Lower leg skin (tissue), 4 donors: ENCODE measurements at places on chromosomes 3 and 15.

DNA sequence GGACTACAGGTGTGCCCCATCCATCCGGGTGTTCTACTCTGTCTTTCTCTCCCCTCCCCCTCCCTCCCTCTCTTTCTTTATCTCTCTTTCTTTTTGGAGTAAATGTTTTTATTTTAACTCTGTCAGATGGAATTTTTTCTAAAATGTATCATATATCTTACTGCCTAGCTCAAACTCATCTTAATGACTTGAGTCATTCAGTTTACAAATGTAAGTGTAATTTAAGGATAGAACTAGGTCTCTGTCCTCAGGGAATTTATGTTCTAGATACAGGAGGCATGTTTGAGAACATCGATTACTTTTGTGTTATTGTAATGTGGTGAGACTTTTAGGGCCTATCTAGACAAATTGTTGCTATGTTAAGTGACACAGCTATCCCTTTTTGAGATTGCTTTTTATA is 3.5 kb downstream of the TBC1D23 start:
- DNase-seq, result no peak

DNA sequence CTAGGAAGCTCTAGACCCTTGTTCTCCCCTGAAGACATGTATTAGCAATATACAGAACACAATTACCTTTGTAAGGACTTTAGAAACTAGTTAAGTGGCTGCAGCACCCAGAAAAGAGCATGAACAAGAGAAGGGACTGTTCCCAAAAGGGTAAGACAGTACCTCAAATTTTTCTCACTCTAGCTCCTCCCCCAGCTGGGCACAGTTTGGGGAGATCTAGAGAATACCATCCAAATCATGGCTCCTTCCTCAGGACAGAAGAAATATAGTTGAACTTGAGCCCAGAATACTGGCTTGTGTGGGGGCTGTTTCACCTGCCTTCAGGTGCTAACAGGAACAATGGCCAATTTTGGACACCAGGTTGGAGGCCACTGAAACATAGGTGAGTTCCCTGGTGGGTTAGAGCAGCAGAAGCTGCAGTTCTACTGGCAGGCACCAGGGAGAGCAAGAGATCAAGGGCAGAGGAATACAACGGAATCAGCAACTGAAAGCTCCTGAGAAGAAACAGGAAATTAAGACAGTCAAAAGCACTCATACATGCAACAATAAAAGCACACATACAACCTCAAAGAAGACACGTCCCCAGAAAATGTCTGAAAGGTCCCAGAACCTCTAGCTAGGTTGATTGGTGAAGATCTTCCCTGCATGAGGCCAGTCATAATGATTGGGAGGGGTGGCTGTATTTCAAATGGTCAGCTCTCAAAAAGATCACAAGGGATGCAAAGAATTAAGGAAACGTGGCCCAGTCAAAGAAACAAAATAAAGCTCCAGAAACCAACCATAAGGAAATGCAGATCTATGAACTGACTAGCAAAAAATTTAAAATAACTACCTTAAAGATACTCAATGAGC is 104.9 kb upstream of the ASB14 start:
- no peak for DNase-seq

DNA sequence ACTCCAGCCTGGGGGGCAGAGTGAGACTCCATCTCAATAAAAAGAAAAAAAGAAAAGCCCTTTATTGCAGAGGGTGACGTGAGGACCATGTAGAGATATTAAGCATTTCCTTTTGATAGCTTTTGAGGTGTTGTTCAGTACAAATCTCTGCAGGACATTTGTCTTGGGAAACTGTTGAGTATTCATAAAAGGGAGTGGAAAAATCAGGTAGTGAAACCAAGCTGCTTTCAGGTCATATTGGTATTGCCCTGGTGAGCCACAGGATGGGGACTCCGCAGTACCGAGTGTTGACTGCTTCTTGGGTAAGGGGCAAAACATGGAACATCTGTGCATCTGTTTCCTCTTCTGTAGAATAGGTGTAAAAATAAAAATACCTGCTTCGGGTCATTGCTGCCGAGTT is 9.9 kb downstream of the ITPR1 start:
- no peak for DNase-seq

- no peak for DNase-seq
Measured at GRCh38 chr15:40048211-40048792, 9.3 kb upstream of the SRP14 start.

DNA sequence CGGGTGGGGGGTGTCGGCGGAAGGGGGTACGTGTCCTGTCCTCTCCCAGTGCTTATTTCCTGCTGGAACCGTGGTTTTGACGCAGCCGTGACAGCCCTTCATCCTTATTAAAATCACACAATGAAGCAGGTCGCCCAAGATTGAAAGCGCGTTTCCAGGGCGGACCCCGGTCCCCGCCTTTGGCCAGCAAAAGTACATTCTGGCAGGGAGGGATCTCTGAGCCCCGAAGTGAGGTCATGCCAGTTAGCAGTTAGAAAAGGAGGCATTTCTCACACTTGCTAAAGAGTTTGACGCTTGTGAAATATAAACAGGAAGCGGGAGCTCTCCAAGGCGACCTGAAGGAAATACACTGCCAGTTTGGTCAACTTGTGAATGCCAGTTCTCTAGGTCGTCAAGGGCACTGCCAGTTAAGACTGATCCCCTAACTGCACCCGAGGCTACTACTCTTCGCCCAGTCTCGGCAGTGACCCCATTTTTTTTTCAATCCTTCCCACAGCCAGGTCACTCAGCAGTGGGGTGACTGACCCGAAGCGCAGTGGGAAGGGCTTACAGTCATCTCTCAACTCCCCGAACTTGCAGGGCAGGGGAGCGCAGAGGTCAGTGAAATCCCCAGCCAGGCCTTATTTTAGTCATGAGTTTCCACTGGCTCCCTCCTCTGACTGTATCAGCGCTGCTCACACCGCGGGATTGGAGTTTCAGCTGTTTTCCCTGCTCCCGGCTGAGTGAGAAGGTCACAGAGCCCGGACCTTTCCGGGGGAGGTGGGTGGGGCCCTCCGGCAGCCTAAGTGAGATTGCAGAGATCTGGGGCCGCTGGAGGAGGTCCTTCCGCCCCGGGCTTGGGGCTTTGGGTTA is 2.0 kb upstream of the BHLHE40 start:
- peak; percentile 95 for DNase-seq

- DNase-seq, result no peak
Measured at GRCh38 chr3:20511863-20512505, 326.0 kb upstream of the SGO1 start.

DNA sequence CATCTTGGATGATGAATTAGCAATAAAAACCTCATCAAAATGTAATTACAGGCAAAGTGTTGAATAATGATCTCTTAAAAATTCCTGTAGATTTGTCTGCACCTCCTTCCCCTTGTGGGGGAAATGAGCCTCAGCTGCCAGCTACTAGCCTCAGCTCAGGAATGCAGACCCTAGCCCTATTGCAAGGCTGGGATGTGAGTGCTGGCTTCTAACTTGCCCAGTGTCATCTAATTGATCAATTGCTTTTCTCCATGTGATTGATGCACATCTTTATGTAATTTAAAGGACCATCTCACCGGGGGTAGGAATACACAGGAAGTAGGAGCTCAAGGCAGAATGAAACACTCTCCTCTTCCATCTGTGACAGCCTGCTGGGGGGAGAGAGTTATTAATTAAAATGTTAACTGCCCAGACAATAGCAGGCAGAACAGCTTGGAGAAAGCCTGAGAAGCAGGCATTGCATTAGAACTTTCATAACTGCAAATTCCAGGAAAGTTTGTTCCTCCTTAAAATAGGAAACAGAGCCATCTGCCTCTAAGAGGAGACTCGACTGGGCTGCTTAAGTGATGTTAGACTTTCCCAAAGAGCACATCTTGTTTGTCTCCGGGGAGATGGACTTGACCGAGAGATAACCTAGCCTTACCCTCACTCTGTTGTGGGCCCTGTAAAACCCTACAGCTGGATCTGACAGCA is 69.6 kb downstream of the LRTM1 start:
- no peak for DNase-seq
